ENCODE measurements at places on chromosomes 4 and X. TPM values are rescaled to one million over a fixed set of nuclear protein-coding genes. Genes with fewer than 3 reads are reported as not detected.

CACNA1F gene
- total RNA-seq: not detected

DNA sequence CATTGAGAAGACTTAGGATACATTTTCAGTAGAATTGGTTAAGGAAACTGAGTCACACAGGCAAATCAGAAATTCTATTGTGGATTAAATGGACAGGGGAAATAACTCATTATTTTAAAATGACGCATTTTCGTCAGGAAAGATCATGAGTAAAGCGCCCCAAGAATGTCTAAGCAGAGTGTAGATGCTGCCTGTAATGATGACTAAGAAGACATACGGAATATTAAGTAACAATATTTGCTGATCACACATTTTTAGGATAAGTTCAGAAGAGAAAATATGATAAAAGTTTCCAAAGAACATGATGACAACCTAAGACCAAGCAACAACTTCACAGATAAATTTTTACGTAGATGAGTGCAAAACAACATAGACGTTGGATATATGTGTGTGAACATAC lies 596.3 kb upstream of the TENM3 start:
- no peak for DNase-seq

DNA sequence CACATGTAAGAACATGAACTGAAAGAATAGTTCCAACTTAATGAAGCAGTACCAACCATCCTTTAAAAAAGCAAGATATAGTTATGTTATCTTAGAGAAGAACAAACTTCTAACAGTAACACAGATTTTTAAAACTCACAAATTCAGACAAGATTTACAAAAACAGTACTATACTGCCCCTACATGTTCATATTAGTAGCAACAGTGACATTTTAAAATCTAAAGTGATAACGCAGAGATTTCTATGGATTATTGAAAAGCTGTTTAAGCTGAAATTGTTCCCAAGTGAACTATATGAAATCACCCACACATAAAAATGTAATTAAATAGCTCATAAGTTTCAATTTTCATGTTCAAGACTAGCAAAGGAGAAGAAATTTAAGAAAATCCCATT lies 166.0 kb downstream of the FBXW7 start:
- no peak for DNase-seq

DOK7 gene
- total RNA-seq: 21.4 TPM

- no peak for DNase-seq
These were observed 102.4 kb downstream of the ADGRA3 start for GRCh38 chr4:22413471-22413870.

MAGEE1 gene
- 4.2 TPM for total RNA-seq

DNA sequence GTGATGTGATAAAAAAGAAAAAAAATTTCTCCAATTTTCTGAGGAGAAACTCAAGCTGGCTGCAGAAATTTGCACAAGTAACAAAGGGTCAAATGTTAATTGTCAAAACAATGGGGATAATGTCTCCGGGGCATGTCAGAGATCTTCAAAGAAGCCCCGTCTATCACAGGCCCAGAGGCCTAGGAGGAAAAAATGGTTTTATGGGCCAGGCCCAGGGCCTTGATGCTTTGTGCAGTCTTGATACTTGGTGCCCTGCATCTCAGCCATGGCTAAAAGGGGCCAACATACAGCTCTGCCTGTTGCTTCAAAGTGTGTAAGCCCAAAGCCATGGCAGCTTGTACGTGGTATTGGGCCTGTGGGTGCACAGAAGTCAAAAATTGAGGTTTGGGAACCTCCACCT lies 961.0 kb downstream of the FAM133A start:
- no peak for DNase-seq

GRCh38 chr4:27276307-27277073 lies 415.8 kb downstream of the STIM2 start:
- no peak for DNase-seq

FAM13A gene
- 9.8 TPM for total RNA-seq

GRCh38 chrX:9874483-9874882 lies 88.3 kb downstream of the SHROOM2 start:
- no peak for DNase-seq

DNA sequence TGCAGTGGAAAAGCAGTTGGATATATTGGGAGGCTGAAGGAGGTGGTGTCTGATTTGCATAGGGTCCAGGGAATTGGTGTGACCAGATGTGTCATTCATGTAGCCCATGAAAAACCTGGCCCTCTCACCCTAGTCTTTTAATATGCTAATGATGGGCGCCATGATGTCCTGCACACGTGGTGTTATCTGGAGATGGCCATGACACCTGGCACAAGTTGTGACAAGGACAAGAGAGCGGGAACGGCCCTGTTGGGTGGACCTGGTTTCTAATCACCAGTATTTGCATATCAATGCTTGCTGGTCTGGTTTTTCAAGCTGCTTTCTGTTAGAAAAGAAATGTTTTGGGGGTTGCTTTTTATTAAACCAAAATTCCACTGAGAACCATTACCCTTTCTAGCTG lies 87.4 kb downstream of the ZXDA start:
- no peak for DNase-seq

GRCh38 chrX:39202641-39203040 lies 401.4 kb downstream of the MID1IP1 start:
- no peak for DNase-seq
